ENCODE measurements at places on chromosomes 11 and 22.

- no peak for DNase-seq
Observed at GRCh38 chr11:71064702-71065515, 187.5 kb downstream of the SHANK2 start.

GRCh38 chr22:27203276-27203660, 545.9 kb downstream of the MIAT start:
- no peak for DNase-seq

GRCh38 chr11:76682684-76683083, 12.1 kb upstream of the LRRC32 start:
- no peak for DNase-seq

GRCh38 chr22:40400159-40400558, 29.8 kb downstream of the SGSM3 start:
- DNase-seq, result peak; percentile 60

Data from KG1 (cell line).